ENCODE measurements at places on chromosomes 7 and 10.

GRCh38 chr10:114110174-114110972, 63.6 kb downstream of the CCDC186 start:
- no peak for DNase-seq

DNA sequence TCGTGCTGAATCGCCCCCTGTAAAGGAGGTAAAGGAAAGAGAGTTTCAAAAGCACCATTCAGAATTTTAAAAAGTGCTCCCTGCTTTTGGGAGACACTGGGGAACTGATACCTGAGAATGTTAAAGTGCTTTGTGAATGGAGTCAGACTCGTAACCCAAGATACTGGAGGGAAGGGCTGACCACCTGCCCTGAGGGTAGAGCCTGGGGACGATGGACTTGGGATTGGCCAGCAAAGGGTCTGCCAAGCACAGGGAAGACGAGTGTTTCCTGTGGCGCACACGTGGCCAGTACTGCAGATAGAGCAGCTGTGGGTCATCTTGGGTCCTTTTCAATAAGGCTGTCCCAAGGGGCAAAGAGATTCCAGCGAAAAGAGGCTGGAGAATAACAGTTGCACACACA, 1284.1 kb upstream of the AUTS2 start:
- DNase-seq: no peak

DNA sequence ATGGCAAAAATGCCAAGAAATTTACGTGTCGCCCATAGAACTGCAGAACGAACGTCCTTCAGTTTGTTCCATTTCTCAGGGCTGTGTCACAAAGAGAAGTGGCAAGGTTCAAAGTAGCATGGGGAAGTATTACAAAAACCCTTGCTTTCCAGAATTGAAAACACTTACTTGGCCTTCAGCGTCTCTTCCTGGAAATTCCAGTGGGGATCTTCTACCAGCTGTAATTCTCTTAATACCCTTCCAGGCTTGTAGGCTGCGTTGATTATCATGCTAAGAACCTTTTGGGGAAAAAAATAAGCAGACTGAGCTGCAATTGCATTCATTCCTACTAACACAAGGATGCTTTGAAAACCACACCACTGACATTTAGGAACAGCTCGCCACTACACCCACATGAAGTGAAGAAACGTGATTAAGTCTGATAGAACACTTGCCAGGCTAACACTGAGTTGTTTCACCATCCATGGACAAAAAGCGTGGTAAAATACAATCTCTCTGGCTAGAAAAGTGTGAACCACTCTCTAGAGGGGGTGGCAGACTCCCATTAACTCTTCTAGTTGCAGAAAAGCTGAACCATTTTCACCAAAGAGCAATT, 222.3 kb downstream of the SFMBT2 start:
- DNase-seq: no peak

- peak; percentile 99 for DNase-seq
Observed at GRCh38 chr10:60818134-60818770, 40.0 kb downstream of the CDK1 start.

- DNase-seq: no peak
Observed at GRCh38 chr10:80996615-80997193, 459.0 kb downstream of the SH2D4B start.

DNA sequence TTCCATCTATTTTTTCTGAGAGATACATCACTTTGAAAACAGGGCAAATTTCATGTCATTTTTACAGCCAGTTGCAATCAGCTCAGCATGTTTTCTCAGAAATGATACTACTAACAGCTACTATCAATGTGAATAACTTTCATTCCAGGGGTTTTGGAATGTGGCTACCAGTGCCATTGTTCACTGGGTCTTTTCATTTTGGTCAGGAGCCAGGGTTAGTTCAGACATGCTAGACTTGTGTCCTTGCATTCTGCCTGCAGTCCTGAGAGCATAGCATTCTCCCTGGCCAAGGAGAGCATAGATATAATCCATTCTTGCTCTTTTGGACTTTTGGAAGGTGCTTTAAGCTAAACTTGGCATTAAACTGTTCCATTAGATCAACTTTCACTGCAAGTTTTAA, 160.9 kb upstream of the NEBL start:
- no peak for DNase-seq

DNA sequence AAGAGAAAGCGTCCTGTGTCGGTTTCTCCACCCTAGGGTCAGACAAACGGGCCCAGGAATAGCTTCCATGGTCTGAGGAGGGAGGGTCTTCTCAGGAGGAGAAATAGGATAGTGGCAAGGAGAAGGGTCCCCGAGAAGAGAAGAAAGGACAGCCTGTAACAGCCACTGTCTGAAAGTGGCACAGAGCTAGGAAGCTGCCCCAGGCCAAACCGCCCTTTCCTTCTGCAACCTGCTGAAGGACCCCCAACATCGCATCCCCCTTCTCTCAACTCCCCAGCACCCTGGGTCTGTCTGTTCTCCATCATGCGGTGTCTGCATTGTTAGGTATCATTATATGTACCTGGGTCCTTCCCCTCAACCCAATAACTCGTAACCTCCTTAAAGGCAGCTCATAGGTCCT, 47.1 kb downstream of the COL17A1 start:
- DNase-seq: no peak

- peak; percentile 33 for DNase-seq
Observed at GRCh38 chr7:95772298-95772770, at the start of gene DYNC1I1. TSS of gene DYNC1I1 (plus strand) at chr7:95772554. CDS start at chr7:95804730, 32,176 bp downstream.

- DNase-seq: no peak
Observed at GRCh38 chr10:86707505-86707904, 39.2 kb downstream of the LDB3 start.

- DNase-seq: no peak
Observed at GRCh38 chr10:124107072-124107471, 13.7 kb upstream of the CHST15 start.

GRCh38 chr7:45359776-45360175, 202.2 kb downstream of the RAMP3 start:
- DNase-seq: no peak

DNA sequence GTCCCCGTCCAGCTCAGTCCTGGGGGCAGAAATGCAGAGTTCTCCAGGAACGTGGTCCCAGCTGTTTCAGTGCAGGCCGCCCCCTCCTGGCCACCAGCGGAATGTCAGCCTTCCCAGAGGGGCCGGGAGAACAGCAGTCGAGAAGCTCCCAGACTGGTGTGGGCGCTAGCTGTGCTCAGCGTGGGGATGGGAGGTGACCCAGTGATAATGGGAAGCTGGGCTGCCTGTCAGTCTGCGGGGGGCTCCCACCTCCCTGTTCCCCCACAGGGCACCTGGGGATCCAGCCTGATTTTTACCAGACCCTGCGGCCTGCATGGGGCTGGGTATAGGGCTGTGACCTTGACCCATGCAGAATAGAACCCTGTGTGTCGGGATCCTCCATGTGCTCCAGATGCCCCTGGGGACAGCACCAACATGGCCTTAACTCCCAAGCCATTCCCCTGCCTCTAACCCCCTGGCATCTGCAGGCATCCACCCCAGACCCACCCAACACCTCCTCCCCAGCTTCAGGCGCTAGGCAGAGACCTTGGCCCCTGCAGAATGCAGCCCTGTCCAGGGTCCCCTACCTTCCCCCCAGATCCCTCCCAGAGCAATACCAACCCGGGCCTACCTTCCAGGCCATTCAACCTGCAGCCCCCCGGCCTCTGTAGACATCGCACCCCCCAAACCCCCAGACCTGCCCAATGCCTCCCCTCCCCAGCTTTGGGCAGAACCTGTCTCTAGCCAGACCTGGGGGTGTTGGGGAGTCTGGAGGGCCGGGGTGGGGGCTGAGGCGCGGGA, 880 bp upstream of the ELN start:
- DNase-seq: peak; percentile 50

DNA sequence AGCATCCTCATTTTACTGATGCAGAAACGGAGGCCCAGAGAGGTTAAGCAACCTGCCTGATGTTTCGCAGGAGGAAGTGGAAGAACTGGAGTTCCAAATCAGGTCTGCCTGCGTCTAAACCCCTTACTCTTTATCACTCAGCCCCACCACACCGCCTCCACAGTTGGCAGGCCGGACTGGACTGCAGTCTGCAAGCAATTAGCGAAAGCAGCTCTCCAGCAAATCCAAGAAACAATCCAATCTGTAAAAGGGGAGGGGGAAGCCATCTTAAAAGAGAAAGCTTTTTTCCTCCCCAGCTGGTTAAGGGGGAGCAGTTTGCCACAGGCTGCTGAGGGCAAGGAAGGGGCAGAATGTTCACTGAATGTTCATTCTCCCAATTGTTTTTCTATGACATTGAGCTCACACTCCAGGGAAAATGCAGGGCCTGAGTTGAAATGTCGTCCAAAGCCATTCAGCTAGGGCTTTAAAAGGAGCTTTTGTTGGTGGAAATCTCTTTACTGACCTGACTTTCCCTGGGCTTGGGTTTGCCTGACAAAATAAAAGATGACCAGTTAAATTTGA, 350.1 kb downstream of the RNLS start:
- no peak for DNase-seq

DNA sequence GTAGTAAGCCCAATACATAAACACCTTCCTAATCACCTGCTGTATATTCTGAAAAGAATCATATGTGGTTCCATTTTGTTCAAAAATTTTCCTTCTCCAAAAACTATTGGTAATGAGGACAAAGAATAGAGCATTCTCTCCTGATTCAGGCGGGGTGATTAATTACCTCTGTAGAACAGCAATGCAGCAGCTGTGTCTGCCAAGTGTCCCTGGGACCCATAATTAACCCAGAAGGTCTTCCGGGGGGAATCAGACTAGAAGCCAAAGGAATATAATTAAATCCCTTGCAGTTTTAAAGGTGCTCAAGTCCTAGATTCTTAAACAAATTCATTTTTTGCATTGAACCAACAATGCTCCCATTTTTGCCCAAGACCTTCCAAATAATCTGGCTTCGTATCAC, 60.3 kb upstream of the ABLIM1 start:
- DNase-seq: no peak

DNA sequence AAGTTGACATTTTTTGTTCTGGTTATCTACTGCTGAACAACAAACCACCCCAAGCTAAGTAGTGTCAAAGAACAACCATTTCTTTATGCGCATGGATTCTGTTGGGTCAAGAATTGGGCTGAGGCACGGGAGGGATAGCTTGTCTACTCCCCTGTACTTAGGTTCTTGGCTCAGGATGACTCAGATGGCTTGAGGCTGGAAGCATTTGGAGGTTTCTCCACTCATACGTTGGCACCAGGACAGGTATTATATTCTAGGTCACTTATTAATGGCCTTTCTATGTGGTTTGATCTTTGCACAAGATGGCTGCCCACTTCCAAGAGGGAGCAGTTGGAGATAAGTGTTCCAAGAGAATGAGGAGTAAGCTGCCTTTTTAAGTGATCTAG, 11.8 kb upstream of the TFAM start:
- no peak for DNase-seq

- no peak for DNase-seq
Observed at GRCh38 chr7:148380596-148381419, 209.8 kb upstream of the C7orf33 start.

- no peak for DNase-seq
Observed at GRCh38 chr7:68434857-68435256, 1163.4 kb upstream of the AUTS2 start.
